Heart left ventricle (tissue), 16 donors: ENCODE measurements at places on chromosomes 1 and 21. TPM values are rescaled to one million over a fixed set of nuclear protein-coding genes. Genes with fewer than 3 reads are reported as not detected.

The LRRC38 gene
- 4.4 TPM for polyA plus RNA-seq

The C4BPA gene
- not detected for polyA plus RNA-seq

The KRTAP22-2 gene
- not detected for polyA plus RNA-seq

The COL6A1 gene
- 157 TPM for polyA plus RNA-seq

The RGS1 gene
- polyA plus RNA-seq = 0.91 TPM

The B3GALT2 gene
- 39.4 TPM for polyA plus RNA-seq

The BTBD19 gene
- 2.6 TPM for polyA plus RNA-seq

The NCF2 gene
- 2.5 TPM for polyA plus RNA-seq

The NUP133 gene
- polyA plus RNA-seq = 16.5 TPM

The OR2G6 gene
- polyA plus RNA-seq = not detected

The CYP4B1 gene
- polyA plus RNA-seq = 7.6 TPM

The FMO3 gene
- polyA plus RNA-seq = 0.58 TPM

The NPHS2 gene
- not detected for polyA plus RNA-seq
